ENCODE measurements at places on chromosomes 12 and 14.
A peak's percentile ranks its signal among the peaks of the same experiment; 100 is the strongest.

DNA sequence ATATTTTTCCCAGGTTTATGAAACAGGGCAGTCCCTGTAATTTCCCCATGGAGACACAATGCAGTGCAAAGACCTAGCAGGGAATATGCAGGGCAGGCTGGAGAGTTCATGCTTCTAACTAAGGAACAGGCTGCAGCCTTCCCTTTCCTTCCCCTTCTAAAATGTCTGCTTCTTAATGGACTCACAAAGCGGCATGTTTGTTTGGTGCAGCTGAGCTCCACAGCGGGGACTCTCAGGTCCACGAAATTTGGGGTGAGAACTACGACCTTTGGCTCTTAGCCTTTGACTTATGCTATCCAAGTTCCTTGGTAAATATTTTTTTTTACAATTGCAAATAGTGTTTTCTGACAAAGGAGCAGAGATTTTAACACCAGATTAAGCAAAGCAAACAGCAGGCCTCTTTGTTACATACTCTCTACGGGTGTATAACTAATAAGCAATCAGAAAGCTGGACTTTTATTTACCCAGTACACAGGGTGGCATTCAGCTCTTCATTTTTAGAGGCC lies 323.6 kb downstream of the ZFP36L1 start:
- no peak for DNase-seq

DNA sequence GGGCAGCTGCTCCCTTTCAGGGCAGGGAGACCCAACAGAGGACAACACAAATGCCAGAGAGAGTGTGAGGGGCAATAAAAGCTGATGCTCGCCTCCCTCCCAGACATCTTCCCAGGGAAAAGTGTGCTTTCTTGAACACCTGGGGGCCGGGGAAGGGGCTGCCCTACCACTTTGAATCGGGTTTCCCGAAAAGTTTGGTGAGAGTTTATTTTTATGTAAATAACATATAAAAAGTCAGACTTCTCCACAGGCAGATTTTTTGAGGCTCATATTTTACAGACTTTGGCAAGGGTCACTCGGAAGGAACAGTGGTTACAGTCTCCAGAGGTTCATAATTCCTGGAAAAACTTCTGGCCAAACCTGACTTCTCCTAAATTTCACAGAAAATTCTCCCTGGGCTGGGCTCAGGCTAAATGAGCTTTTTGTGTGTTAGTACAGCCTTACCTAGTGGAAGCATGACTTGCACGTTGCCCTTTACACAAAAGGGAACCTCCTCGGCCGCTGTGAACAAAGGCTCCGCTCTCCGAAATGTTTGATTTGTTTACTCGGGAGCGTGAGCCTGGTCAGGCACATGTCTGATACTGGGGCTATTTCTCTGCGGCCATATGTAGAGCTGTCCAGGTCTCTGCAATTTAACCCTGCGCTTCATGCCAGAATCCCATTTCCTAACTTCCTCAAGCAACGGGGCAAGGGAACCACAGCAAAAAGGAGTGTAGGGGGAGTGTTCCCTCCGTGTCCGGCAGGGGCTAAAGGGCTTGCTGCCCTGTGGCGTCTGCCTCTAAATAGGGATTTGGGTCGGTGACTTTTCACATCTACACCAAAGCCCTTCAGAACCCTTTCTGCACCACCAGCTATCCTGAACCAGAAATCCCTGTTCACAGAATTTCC lies 3.4 kb downstream of the RTL1 start:
- no peak for DNase-seq

- DNase-seq, result peak; percentile 18
These were observed 192.3 kb downstream of the DPF3 start for GRCh38 chr14:72701605-72702004.

GRCh38 chr14:55556929-55557623 lies 22.9 kb upstream of the KTN1 start:
- no peak for DNase-seq

DNA sequence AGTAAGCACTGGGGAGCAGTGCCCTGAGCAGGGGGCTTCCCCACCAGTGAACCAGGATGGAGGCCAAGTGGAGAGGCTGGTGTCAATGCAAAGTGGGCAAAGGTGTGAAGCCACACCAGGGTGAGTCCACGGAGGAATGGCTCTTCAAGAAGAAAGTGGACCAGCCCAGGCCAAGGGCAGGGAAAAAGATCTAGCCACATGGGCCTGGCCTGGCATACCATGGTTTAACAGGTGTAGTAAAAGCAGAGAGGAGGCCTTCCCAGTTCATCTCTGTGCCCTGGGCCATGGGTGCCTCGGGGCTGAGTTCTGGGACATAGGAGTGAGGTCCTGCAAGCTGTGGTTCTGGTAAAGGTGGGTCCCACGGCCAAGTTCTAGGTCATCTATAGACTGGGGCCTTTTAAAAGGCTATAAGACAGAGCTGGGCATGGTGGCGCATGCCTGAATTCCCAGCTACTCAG lies 153.4 kb downstream of the DPF3 start:
- DNase-seq, result no peak

GRCh38 chr12:103632554-103633216 lies 45.6 kb downstream of the STAB2 start:
- DNase-seq, result peak; percentile 7

GRCh38 chr12:123232472-123232806 lies 502 bp downstream of the MPHOSPH9 start:
- no peak for DNase-seq

- DNase-seq, result no peak
These were observed 119.6 kb downstream of the SYNE2 start for GRCh38 chr14:63972323-63972932.

- no peak for DNase-seq
These were observed 50.9 kb upstream of the STON2 start for GRCh38 chr14:81450976-81451375.

Measured in CD14-positive monocyte (primary cell).